ENCODE measurements at places on chromosomes 1 and 21.

GRCh38 chr1:46623743-46624644, 7.4 kb upstream of the MOB3C start:
- no peak for DNase-seq

DNA sequence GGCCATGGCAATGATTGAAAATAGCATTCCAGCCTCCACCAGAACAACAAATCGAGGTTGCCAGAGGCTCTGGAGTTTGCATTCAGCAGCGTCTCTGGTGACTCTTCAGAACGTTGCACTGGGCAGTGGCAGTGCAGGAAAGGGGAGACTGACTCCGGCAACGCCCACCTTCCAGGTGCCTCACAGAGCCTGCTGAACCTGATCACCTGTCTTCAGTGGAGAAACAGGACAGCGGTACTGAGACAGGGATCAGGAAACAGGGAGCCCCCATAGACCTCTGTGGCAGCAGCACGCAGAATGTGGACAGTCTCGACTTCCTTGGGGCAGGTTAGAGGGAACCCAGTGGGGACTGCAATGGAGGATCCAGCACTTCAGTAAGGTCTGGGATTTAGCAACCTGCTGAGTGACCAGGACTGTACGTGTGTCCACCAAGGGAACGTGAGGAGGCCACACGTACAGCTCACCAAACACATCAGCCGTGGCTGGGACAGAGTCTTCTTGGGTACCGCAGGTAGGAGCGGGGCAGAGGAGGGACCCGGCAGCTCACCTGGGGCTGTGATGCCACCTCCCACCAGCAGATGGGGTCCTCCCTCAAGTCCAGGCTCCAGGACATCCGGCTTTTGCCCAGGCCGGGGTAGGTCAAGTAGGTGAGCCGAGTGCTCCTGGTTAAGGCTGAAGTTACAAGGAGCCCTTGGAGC, 128.6 kb downstream of the PRDM2 start:
- DNase-seq: peak; percentile 42

- DNase-seq: no peak
Measured at GRCh38 chr1:228064296-228064695, 18.2 kb upstream of the ARF1 start.

GRCh38 chr1:234593771-234594504, 16.0 kb downstream of the IRF2BP2 start:
- no peak for DNase-seq

- DNase-seq: no peak
Measured at GRCh38 chr1:183126000-183126366, 60.1 kb upstream of the LAMC2 start.

DNA sequence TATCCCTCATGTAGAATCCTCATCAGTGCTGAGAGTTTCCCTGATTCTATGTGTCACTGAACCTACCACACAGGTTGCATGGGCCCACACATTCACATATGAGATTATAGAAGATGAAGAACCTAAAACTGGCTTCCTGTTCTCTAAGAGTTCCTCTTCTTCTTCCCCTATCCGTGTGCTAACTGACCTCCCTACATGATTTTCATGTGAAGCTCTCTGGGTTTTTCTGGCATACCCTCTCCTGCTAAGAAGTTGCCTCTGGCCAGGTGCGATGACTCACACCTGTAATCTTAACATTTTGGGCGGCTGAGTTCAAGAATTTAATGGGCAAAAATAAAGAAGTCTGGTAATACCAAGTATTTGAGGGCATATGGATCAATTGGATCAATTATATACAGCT, 5.5 kb upstream of the CD244 start:
- no peak for DNase-seq

DNA sequence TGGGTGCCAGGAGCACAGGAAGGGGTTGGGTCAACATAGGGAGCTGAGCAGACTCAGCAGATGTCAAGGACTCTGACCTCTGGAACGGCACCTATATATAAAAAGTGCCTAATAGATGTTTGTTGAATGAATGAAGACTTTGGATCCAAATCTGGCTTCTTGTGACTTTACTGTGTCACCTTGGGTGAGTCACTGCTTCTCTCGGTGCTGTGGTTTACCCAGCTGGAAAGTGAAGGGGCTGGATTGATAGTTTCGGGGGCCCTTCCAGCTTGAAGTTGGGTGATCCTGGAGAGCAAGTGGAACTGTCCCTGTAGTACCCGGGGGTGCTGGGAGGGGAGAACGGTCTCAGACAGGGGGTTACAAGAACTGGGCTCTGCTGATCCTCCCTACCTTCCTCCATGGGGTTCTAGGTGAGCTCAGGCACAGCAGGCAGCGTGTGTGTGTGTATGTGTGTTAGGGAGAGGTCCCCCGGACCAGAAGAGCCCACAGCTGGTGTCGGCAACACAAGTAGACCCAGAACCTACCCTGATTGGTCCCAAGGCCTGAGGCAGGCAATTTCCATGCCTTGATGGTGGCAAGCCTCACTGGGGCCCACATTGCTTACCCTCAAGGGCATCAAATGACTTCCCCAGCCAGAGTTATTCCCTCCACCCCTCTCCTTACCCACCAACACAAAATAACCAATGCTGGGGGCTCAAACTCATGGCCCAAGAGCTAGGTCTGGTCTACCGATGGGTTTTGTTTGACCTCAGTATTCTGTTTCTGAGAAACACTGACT, 5.5 kb upstream of the PADI1 start:
- DNase-seq: peak; percentile 40

DNA sequence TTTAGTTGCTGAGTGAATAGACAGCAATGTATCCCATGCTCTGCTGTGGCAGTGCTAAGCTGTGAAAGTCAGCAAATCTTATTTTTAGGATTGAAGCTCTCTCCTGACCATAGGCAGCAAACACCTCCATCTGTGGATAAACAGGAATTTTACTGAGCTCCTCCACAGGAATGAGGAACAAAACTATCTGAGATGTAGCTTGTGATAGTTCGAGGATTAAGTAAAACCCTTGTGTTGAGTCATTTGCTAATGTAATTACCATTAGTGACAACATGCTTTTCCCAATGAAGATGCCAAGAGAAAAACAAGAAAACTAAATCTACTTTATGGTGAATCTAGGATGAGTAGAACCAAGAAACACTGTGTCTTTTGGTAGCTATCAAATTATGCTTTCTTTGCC, 122.7 kb downstream of the CLEC20A start:
- no peak for DNase-seq

- no peak for DNase-seq
Measured at GRCh38 chr1:40998668-40999067, 19.2 kb downstream of the CTPS1 start.

DNA sequence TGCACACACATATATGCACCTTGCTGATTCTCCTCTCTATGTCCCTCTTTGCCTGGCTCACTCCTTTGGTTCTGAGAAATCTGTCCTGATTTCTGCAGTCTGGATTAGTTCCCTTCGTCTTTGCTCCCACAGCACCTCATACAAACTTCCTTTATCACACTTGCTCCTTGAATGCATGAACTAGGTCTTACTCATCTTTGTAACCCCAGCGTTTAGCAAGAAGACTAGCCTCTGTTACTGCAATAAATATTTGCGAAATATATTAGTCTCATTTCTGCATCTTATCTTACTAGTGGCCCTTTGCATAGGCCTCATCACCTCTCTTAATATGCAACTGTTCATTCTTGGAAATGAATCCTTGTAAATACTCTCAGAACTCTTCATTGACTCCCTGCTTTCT, 11.4 kb downstream of the SMYD2 start:
- no peak for DNase-seq

DNA sequence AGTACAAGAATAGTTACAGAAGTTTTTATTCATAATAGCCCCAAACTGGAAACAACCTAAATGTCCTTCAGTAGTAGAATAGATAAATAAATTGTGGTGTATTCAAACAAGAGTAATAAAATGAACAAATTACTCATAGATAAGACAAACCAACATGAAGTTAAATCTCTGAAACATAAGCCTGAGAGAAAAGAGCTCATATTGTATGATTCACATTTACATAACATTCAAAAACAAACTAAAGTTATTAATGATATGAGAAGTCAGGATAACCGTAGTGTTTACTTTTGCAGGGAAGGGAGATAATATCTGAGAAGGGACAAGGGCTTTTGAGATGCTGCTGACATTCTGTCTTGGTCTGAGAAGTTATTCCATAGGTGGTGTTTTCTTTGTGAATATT, 13.5 kb downstream of the STPG1 start:
- DNase-seq: no peak

GRCh38 chr1:159040206-159040605, 30.5 kb downstream of the IFI16 start:
- no peak for DNase-seq

DNA sequence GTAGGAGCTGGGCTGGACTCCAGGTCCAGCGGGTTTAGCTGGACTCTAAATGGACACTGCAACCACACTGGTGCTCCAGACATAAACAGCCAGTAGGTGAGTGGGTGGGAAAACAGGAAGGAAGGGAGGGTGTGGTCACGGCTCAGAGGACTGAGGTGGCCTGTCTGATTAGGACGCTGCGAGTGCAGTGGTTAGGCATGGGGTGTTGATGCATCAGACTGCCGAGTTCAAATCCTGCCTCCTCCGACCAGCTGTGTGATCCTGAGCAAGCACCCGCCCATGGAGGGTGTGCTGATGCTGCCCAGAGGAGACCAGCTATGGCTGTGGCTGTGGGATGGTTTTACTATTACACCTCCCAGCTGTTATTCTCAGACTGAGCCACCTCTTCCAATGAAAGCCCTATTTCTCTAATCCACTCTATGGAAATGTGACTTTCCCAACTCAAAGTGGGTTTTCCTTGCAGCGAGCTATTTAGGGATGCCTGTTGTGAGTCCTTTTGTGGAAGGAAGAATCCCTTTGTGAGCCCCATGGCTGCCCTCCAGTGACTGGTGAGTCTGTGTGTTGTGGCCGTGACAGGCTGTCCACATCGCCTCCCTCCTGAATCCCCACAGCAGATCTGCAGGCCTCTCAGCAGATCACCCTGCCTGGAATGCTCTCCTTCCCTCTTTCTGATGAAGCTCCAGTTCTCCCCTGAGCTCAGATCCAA, 56.6 kb upstream of the EDN2 start:
- DNase-seq: peak; percentile 73

DNA sequence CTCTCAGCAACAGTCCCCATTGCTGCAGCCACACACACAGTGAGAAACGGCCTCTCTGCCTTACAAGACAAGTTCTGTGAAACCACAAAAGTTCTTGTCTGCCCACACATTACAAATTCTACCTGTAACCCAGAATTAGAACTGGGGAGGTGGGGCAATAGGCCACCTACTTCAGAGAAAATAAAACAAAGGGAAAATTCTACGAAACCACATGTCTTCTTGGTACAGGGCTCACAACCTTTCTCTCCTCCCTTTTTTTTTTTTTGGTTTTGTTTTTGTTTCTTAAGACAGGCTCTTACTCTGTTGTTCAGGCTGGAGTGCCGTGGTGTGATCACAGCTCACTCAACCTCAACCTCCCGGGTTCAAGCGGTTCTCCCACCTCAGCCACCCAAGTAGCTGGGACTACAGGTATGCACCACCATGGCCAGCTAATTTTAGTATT, 30.2 kb downstream of the LPAR3 start:
- no peak for DNase-seq

- peak; percentile 11 for DNase-seq
Measured at GRCh38 chr1:159089184-159089791, 12.7 kb upstream of the AIM2 start.

DNA sequence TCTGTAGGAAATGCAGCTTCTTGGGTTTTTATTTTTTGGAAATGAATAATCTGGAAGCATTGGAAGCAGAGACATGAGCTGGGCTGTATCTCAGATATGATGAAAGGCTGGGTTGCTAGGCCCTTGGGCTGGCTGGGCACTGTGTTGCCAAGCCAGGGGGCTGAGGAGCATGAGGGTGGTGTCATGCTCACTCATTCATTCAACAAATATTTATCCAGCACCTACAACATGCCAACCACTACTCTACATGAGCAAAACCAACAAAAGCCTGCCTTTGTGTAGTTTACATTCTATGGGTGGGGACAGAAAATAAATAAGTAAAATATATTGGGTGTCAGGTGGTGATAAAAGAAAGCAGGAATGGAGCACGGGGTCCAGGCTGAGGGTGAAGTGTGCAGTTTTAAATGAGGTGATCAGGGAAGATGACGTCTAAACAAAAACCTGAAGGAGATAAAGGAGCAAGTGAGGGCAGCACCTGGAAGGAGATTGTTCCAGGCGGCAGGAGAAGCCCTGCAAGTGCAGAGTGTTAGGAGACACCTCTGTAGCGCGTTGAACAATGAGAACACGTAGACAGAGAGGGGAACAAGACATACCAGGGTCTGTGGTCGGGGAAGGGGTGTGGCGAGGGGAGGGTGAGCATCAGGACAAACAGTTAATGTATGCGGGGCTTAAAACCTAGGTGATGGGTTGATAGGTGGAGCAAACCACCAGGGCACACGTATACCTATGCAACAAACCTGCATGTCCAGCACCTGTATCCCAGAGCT, 10.9 kb downstream of the TAGLN2 start:
- no peak for DNase-seq

DNA sequence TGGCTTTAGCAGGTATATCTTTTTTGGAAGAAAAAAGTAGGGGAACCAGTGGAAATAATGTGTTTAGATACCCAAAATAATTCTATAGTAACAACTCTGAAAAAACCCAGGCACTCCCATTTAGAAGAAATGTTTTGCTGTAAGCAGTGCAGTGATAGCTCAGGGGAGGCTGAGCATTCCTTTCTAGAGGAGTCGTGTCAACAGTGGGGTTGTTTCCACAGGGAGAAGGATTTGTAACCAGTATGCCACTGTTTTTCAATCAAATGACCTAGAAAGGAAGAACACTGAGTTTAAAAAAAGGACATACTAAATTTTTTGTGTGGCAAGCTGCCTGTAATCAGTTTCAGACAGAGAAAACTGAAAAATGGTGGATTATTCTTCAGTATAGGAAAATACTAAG, 2.4 kb downstream of the PGD start:
- no peak for DNase-seq

GRCh38 chr1:179229214-179230140, at the start of gene ABL2:
TSS of gene ABL2 (minus strand) at chr1:179229677. CDS start at chr1:179229397, 280 bp downstream.
- DNase-seq: peak; percentile 60

- peak; percentile 84 for DNase-seq
Measured at GRCh38 chr1:7539769-7540175, 231.3 kb upstream of the VAMP3 start.

DNA sequence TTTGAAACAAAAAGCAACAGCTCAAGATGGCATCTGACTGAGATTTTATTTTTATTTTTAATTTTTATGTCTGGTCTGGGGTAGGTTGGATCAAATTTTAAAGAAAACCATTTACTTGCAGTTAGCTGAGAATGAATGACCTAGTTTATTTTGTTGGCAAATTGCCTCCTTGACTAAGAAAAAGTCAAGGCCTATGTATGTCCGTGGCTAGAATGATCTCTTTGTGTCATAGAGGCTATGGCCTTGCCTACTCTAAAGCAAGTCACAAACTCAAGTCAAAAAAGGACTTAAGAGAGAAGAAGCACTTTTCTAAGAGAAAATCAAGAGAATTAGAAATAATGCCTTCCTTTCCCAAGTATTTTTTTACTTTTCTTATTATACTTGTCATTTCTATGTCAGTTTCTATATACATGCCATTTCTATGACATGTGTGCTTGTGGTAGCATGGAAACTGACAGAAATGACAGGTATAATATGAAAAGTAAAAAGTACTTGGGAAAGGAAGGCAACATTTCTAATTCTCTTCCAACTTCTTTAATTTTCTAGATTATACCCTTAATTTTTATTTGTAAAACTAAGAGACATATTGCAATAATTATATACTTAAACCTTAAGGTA, 136.7 kb downstream of the CENPF start:
- no peak for DNase-seq

GRCh38 chr1:154429118-154429517, 24.0 kb downstream of the IL6R start:
- DNase-seq: no peak
